ENCODE measurements at places on chromosomes 7 and 10.

- DNase-seq, result no peak
Measured at GRCh38 chr7:111012799-111013675, 77.9 kb upstream of the LRRN3 start.

GRCh38 chr10:69869291-69869961 lies 67.7 kb downstream of the COL13A1 start:
- DNase-seq, result no peak

- no peak for DNase-seq
Measured at GRCh38 chr10:12702215-12702770, 299.2 kb downstream of the CCDC3 start.

- DNase-seq, result no peak
Measured at GRCh38 chr7:40658729-40659128, 523.9 kb downstream of the SUGCT start.

DNA sequence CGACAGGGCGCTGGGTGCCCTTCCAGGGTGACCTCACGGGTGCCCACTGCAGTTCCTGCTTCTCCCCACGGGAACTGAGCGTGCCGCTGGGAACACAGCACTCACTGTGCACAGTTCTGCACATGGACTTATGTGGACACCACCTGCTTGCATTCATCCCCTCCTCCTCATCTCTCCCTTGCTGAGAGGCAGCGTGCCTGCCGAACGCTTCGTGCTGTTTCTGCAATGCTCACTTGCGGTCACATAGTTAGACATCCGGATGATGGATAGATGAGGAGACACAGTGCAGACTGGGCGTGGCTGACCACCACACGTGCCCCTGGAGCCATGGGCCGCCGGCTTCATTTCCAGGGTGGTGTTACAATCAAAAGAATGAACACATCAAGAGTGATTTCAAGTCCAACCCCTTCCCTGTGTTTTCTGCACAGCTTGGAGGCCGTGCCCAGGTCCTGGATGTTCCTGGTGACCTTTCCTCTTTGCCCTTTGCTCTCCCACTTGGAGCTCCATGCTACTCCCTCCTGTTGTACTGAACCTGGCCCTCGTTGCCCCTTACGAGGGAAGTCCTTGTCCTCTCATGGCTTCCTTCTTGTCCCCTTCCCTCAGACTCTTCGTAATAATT lies 119.4 kb downstream of the VIPR2 start:
- no peak for DNase-seq

GRCh38 chr7:114100810-114101209 lies 182.0 kb upstream of the PPP1R3A start:
- no peak for DNase-seq

- no peak for DNase-seq
Measured at GRCh38 chr10:513393-513792, 176.1 kb downstream of the DIP2C start.

- DNase-seq, result no peak
Measured at GRCh38 chr10:132457328-132458070, 60.5 kb downstream of the PWWP2B start.

GRCh38 chr10:123571978-123572377 lies 94.2 kb upstream of the GPR26 start:
- no peak for DNase-seq

- DNase-seq, result no peak
Measured at GRCh38 chr10:114303556-114303955, 64.5 kb downstream of the VWA2 start.

GRCh38 chr10:24152270-24152669 lies 56.7 kb upstream of the KIAA1217 start:
- DNase-seq, result no peak

GRCh38 chr10:80253266-80253962 lies 36.0 kb downstream of the MAT1A start:
- no peak for DNase-seq

GRCh38 chr10:77037735-77038403 lies 599.7 kb downstream of the KCNMA1 start:
- DNase-seq, result no peak

GRCh38 chr10:90788968-90789367 lies 68.9 kb downstream of the HTR7 start:
- DNase-seq, result no peak

GRCh38 chr10:5894403-5894802 lies 4.4 kb downstream of the FBH1 start:
- no peak for DNase-seq

DNA sequence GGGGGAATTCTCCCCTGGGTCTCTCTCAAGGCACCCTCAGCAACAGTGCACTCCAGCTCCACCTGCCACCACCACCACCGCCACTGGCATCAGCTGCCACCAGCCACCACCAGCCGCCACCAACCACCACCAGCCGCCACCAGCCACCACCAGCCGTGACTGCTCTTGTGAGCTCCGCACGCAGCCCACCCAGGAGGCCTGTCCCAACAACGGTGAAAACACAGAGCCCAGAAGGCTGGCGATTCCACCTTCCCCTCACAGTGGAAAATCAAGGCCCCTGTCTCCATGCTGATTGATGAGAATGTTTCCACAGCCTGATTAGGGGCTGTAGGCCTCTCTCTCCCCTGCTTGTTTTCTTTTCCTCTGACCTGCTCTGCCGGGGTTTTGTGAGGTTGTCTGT lies 41.1 kb downstream of the COBL start:
- DNase-seq, result no peak

DNA sequence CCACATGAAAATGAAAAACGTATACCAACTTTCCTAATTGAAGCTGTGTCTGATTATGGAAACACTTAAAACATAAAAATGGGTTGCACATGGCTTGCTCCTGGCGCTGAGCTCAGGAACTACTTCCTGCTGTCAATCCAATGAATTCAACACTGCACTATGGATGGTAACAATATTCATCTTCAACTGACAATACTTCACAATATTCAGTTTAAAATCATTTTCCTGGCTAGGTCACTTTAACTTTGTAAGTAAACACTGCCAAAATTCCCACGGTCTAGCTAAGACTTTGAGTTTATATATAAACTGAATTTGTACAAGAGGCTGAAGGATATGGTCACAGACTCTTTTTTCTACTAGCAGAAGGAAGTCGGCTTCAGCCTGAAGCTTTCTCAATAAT lies 556.9 kb downstream of the TNS3 start:
- no peak for DNase-seq

DNA sequence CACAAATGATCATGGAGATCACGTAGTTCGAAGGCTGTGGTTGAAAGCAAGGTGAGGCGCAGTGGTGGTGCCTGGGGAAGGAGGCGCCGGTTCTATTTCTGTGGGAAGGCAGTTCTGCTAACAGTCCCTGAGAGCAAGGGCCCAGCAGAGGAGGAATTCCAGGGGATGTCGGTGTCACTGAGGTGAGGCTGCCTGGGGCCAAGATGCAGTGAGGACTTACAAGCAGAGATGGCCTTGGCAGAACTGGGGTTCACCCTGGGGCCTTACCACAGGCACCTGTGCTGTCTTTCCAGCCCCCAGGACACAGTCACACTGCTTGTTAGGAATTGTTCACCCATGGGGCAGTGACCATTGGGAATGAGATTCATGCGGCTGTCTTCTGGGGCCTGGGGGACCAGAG lies 26.7 kb downstream of the GBX1 start:
- no peak for DNase-seq

- no peak for DNase-seq
Measured at GRCh38 chr10:3595736-3596135, 189.3 kb downstream of the KLF6 start.

GRCh38 chr10:5305374-5305773 lies 59.4 kb upstream of the UCN3 start:
- DNase-seq, result no peak

DNA sequence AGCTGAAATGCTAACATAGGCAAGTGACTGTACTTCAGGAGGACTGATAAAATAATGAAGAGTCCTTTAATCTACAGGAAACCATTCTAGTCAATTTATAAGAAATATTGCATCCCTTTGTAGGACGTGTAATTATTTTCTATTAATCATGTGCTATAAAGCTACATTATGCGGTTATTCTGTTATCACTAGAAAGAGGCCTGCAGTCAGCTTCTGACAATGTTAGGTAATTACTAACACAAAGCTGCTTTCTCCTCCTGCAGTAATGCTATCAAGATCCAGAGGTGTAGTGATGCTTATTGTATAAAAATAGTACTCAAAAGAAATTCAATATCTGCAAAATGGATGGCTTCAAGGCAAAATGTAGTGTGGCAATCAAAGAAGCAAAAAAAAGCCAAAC lies 191.1 kb downstream of the SKAP2 start:
- no peak for DNase-seq

DNA sequence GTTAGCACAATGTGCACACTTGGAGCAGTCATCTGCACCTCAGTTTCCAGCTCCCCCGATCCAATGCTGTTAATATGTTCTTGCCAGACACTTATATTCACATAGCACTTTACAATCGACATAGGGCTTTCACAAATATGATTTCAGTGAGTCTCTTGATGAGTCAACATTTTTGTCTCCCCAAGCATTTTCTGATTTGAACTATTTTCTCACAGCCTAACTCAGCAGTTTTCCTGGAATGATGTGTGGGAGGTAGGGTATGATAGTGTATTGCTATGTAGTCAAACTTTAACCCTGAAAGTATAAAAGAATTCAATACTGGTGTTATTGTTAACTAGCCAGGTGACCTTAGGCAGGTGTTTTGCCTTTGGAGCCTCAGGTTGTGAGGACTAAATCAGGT lies 82.5 kb upstream of the LRGUK start:
- DNase-seq, result no peak

DNA sequence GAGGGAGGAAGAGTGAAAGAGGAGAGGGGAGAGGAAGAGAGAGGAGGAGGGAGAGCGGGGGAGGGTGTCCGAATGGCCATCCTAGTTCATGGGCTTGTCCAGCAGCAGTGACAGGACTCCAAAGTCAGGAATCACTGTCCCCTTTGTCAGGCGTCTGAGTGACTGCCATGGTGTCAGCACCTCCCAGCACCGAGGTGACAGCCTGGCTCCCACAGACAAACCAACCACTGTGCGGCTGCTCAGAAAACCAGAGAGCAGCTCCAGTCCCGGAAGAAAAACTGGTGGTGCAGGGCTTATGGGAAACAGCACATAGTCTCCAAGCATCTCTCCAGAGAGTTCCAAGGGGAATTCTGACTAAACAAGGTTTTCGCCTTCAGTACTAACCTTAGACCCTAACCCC lies 18.9 kb upstream of the FGFR2 start:
- DNase-seq, result no peak

- no peak for DNase-seq
Measured at GRCh38 chr10:44326474-44327030, 58.3 kb downstream of the CXCL12 start.

DNA sequence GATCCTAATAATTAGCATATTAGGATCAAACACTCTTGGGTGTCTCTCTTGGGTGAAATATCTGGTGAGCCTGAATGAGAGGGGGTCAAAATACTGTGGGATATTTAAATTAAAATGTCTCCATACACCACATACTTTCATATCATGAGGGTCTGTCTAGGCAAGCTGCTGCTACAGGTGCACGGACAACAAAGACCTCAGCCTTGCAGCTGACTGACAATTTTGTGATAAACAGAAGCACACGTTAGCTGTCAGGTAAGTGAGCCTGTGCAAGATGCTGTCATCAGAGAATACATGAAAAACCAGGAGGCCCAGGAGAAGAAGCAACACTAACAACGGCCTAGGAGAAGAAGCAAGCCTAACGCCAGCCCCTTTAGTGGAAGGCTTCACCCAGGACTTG lies 247.5 kb downstream of the ADARB2 start:
- DNase-seq, result no peak

DNA sequence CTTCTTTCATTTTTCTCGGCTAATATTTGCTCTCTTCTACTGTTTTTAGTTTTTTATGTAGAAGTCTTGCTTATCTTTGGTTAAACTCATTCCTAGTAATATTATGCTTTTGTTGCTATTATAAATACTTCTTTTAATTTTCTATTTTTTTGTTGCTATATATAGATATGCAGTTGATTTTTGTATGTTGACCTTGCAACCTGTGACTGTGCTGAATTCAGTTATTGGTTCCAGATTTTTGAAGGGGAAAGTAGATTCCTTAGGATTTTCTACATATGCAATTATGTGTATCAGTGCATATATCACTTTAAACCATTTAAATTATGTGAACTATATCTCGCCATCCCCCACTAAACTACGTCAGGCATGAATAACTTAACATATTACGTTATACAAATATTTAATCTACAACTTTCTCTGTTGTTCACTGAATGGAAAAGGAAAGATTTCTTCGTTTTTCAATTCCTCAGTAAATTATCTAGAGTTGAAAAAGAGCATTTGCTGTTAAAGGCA lies 71.5 kb downstream of the IDE start:
- no peak for DNase-seq

DNA sequence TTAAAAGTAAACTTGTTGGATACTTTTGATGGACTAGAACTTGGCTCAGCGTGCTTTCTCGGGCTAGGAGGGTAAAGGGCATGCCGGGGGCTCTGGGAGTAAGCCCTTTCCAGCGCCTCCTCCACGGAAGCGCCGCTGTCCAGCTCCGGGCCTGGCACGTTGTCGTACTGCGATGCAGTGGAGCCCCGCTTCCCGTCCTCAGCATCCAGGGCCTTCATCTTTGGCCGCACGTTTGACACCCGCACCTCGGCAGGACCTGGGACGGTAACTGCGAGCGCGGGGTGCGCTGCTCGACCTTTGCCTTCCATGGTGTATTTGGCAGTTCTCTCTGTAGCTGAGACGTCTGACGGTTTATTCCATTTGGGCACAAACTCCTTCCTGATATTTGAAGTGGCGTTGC lies 148.3 kb downstream of the USP6NL start:
- DNase-seq, result no peak

DNA sequence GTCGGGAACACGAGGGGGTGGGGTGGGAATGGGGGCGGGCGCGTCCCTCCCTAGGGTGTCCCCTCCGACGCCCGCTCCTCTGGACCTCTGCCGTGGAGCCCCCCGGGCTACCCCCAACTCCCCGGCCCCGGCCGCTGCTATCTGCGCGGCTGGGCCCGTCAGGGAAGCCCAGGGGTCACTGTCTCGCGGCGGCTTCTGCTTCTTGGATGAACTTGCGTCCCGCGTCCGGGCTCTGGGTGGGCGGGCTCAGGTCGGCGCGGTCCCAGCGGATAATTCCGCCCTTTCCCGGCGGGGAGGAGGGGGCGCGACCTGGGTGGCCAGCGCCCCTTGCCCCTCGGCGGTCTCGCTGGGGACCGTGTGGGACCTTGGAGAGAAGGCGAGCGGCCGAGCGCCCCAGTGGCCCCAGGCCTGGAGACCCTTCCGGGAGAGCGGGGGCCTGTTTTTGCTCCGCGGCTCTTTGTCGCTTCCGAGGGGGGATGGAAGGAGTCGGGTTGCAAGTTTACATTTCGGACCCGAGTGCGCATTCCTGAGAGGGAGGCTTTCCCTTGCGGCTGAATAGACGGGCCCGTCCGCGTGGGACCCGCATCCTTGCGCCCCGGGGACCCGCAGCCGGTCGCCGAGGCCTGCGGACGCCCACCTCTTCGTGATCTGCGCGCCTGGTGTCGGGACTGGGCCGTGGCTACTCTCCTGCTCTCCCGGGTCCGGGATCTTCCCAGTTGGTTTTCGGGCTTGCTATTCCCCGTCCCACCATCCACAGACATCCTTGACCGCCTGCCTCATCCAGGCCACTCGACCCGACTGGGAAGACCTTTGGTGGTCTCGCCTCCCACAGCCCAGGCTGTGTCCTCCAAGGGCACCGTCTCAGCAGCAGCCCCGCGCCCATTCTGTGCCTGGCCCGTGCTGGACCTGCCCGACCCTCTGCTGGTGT lies 812 bp downstream of the DOCK1 start:
- no peak for DNase-seq

GRCh38 chr10:88127269-88127668 lies 263.8 kb downstream of the PTEN start:
- DNase-seq, result no peak
